Smooth muscle cell of the pulmonary artery (primary cell): ENCODE measurements at places on chromosomes 13 and 19. TPM values are rescaled to one million over a fixed set of nuclear protein-coding genes. Genes with fewer than 3 reads are reported as not detected.

ZNF799 gene
- total RNA-seq: 2.2 and 2.5 TPM in 2 replicates

ZNF813 gene
- 2.7 and 3.6 TPM in 2 replicates for total RNA-seq

DMWD gene
- 38.6 and 55.9 TPM in 2 replicates for total RNA-seq

PPP1R12C gene
- 34.5 and 56.5 TPM in 2 replicates for total RNA-seq

SLC25A41 gene
- 0.07 TPM in 1 of 2 replicates, not detected in the other for total RNA-seq

ZNF177 gene
- total RNA-seq: 1.3 and 2.0 TPM in 2 replicates

ZNF625 gene
- total RNA-seq: 9.2 and 9.3 TPM in 2 replicates

CEACAM4 gene
- not detected in 2 replicates for total RNA-seq

ZNF57 gene
- 2.9 and 3.3 TPM in 2 replicates for total RNA-seq

ZNF723 gene
- not detected in 2 replicates for total RNA-seq

LCP1 gene
- 0.20 TPM in 1 of 2 replicates, not detected in the other for total RNA-seq

CCDC70 gene
- total RNA-seq: not detected in 2 replicates

CCL25 gene
- total RNA-seq: not detected in 2 replicates

PTGIR gene
- 20.0 and 34.8 TPM in 2 replicates for total RNA-seq

IZUMO4 gene
- total RNA-seq: 0.72 and 1.1 TPM in 2 replicates

NDUFA13 gene
- total RNA-seq: 128 TPM in 2 replicates

HSH2D gene
- total RNA-seq: not detected in 2 replicates

RFPL4A gene
- total RNA-seq: not detected in 2 replicates

ENOX1 gene
- total RNA-seq: 5.5 and 7.6 TPM in 2 replicates

C1QTNF9B gene
- total RNA-seq: not detected in 2 replicates

LGALS14 gene
- not detected in 2 replicates for total RNA-seq
